ENCODE measurements at places on chromosomes 1 and 21. TPM values are rescaled to one million over a fixed set of nuclear protein-coding genes. Genes with fewer than 3 reads are reported as not detected.

LDLRAD1 gene
- polyA plus RNA-seq: not detected

OR2T29 gene
- polyA plus RNA-seq: not detected

CLDN17 gene
- not detected for polyA plus RNA-seq

OR6N1 gene
- not detected for polyA plus RNA-seq

- no peak for DNase-seq
These were observed 609 bp downstream of the PIGK start for GRCh38 chr1:77218477-77219165.

- DNase-seq: no peak
These were observed 20.9 kb downstream of the LHX4 start for GRCh38 chr1:180250883-180251509.

DNA sequence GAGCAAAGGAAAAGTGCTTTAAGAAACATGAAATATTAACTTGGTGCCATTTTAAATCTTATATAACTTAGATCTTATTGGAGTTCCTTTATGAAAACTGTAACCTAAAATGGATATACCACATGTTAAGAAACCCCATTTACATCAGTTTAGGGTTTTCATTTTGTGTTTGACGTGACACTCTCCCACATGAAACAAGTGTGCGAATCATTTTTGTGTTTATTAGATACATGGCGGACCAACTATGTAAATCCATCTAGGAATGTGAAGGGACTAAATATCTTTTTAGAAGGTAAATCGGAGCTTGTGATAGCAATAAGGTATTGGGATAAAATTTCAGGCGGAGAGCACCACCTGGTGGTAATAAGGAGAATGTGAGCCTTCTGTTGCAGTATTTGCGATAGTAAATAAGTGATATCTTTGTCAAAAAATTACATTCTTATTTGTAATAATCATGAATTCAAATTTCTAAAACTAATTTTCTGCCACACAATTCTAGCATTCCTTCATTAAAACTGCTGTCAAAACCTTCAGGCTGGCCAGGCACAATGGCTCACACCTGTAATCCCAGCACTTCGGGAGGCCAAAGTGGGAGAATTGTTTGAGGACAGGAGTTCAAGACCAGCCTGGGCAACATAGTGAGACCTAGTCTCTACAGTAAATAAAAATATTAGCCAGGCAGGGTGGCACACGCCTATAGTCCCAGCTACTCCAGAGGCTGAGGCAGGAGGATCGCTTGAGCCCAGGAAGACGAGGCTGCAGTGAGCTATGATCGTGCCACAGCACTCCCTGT lies 31.3 kb downstream of the SMAP2 start:
- DNase-seq: no peak

DNA sequence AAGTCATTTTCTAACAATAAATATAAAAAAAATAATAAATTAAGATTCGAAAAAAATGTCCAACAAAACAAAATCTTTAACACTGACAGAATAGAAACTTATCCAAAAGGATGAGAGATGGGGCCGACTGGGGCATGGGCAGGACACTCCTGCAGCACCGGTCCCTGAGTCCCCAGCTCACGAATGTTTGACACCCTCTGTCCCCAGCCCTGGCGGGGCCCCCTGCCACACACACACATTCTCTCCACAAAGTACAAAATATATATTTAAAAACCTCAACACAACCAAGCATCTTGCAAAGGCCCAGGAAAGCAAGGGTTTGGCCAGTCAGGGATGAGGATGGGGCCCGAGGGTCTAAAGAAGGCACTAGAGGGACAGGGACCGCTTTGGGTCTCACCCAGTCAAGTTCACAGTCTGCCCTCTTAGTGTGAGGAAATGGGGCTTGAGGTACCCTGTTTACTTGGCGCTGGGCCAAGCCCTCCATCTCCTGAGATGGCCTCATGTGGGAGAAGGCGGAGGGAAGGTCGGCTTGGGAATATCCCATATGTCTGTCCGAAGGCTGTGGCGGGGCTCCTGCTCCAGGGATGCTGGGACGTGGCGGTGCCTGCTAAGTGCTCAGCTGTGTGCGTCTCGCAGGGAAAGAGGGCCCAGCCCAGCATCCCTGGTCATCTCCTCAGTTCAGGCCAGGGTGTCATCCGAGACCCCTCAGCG lies 31.3 kb downstream of the EPHA2 start:
- no peak for DNase-seq

DNA sequence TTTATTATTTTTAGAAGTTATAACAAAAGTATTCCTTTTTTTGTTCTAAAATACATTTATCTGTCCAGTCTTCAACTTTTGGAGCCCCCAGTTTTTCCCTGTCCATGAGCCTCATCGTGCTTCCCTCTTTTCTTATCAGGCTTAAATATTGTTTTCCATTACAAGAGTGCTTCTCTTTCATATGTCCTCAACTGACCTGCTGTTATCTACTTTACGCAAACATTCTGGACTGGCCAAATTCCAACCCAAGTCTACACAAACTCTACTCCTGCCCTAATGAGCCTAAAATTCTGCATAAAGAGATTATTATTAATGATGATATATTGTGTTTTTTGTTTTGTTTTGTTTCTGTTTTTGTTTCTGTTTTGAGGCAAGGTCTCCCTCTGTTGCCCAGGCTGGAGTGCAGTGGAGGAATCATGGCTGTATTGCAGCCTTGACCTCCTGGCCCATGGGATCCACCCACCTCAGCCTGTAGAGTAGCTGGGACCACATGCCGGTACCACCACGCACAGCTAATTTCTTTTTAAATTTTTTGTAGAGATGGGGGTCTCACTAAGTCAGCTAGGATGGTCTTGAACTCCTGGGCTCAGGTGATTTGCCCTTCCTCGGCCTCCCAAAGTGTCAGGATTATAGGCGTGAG lies 318.8 kb upstream of the NEGR1 start:
- no peak for DNase-seq

DNA sequence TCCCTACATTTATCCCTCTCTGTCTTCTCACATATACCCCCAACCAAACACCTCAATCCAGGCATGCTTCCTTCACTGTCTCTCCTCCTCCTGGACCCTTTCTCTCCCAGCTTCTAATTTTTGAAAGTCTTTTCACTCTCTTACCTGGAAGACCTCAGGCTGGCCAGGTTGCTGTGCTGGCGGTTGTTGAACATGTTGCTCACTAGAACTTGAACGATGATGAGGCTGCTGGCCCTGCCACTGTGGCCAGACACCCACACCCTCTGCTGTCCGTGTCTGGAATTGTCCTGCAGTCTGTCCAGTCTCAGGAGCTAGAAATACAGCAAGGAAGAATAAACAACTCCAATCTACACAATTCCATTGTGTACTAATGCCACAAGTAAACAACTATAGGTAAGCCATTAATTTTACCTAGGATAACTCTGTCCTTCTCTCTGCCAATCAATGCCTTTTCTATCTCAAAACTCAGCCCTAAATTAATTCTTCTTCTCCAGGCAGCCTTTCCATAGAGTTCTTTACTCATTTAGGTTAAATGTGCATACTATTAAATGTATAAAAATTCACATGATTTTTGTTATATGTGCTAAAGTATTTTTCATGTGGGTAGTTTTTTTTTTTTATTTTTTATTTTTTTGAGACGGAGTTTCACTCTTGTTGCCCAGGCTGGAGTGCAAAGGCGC lies 5.1 kb upstream of the CTSK start:
- DNase-seq: no peak

DNA sequence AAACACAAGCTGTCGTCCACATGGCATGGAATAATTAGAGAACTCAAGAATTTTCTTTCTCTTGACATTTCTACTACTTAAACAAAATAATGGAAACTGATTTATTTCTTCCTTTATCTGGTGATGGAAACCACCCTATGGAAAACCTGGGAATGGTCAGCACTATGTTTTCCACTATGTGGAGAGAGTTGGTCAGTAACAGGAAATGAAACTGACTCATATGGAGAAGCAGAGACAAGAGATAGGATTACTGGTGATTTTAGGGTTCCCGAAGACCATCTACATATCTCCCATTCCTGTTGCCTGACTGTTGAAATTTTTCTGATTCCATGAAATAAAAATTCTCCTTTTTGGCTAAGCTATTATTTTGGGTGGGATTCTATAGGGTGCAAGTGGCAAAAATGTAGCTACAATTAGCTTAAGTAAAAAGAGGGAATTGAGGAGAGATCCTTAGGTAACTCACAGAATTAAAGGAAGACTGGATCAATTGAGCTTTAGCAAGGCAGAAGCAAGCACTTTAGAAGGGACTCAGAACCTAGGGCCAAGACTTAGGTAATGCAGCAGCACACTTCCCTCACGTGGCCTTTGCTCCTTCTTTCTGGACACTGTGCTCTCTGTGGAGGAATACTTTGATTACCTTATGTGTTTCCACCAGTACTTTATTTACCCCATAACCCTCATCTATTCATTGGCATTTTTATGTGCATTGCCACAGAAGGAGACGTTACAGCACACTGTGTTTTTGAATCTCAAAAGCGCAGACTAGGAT lies 89.6 kb downstream of the LEPR start:
- no peak for DNase-seq

GRCh38 chr21:39441502-39442475 lies 3.8 kb downstream of the LCA5L start:
- DNase-seq: no peak

DNA sequence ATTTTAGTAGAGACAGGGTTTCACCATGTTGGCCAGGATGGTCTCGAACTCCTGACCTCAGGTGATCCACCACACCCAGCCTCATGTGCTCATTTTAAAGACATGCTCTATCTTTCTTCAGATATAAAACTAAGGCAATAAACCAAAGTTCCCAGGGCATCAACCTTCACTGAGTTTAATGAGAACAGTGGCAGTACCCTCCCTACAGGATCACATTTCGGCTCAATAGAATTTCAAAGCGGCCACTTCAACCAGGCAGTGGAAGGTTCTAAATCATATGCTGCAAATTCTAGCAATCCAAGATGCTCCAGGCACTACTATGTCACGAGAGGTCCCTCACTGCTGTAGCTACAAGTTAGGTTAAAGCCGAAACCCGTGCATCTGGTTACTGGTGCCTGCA lies 45.5 kb downstream of the PARP1 start:
- DNase-seq: no peak

Measured in BJ (cell line).